Activated T-cell treated with anti-CD3 and anti-CD28 coated beads, Interleukin-2, amount 50 U/mL, for 24 hours (primary cell): ENCODE measurements at places on chromosomes 11 and 22.

GRCh38 chr11:97738751-97739150 is 1282.0 kb upstream of the CNTN5 start:
- DNase-seq: no peak

DNA sequence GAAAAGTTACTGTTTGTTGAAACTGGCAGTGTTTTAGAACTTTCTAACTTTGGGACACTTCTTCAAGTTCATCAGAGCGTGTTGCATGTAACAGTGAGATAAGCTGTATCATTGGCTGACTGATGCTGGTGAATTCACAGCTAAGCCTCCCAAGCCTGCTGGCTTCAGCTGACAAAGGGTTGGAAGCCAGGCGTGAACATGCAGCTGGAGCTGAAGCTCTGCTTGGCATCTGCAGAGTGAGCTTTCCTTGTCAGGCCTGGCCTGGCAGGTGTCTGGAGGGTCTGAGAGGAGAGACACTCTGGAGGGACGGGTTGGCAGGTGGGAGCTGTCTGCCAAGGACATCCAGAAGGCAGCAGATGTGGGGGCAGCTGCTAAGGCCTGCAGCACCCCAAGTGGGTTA is 1.5 kb downstream of the AMPD3 start:
- no peak for DNase-seq

DNA sequence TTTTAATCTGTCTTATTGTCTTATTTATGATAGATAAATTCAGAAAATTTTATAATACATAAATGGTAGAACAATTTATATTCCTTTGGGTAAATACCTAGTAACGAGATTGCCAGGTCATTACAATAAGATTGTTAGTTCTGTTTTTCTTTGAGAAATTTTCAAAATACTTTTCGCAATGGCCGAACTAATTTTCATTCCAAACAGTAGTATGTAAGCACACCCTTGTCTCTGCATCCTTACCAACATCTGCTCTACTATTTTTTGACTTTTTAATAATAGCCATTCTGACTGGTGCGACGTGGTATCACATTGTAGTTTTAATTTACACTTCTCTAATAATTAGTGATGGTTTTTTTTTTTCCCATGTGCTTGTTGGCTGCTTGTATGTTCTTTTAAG is 351.4 kb upstream of the LUZP2 start:
- no peak for DNase-seq

- no peak for DNase-seq
Measured at GRCh38 chr11:63892228-63892627, 24.7 kb downstream of the RCOR2 start.

GRCh38 chr11:13705710-13706109 is 37.2 kb downstream of the FAR1 start:
- no peak for DNase-seq

GRCh38 chr11:67114275-67114896 is 4.7 kb upstream of the KDM2A start:
- no peak for DNase-seq
